T follicular helper cell (primary cell): ENCODE measurements at places on chromosomes 6 and 20.

- peak; percentile 21 for DNase-seq
Observed at GRCh38 chr6:17600527-17601385, 654 bp downstream of the FAM8A1 start.

- no peak for DNase-seq
Observed at GRCh38 chr20:14757728-14758127, 420.3 kb upstream of the FLRT3 start.

- no peak for DNase-seq
Observed at GRCh38 chr6:13513626-13514502, 26.5 kb upstream of the GFOD1 start.

DNA sequence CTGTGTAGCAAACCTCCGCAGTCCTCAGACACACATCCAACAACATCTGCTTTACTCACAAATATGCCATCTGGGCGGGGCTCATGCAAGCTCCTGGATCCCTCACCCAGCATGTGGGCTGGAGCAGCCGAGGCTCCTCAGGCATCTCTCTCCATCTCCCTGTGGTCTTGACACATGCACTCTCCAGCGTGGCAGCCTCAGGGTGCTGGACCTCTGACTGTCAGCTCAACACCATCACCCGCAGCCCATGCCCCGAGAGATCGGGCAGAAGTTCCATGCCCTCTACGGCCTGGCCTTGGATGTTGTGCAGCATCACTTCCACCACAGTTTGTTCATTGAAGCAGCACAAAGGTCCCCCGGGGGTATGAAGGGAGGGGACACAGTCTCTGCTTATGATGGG lies 32.6 kb upstream of the CD93 start:
- DNase-seq = no peak

DNA sequence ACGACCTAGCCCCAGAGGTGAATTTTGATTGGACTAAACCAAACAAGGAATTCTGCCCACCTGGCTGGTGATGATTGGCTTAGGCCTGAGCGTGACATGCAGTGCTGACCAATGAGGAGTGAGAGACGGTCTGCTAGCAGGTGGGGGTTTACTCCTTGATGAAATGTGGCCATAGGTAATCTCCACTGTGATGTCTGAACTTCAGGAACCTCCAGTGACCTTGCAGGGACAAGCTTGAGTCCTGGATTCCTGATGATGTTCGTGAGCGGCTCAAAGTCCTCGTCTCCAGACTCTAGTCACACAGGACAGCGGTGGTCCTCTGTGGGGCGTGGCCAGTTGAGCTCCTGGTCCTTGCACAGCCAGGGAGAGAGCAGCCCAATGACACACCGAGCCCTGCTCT lies 8.4 kb downstream of the VSX1 start:
- no peak for DNase-seq

GRCh38 chr6:7198833-7199800 lies 91.4 kb downstream of the RREB1 start:
- DNase-seq = no peak

DNA sequence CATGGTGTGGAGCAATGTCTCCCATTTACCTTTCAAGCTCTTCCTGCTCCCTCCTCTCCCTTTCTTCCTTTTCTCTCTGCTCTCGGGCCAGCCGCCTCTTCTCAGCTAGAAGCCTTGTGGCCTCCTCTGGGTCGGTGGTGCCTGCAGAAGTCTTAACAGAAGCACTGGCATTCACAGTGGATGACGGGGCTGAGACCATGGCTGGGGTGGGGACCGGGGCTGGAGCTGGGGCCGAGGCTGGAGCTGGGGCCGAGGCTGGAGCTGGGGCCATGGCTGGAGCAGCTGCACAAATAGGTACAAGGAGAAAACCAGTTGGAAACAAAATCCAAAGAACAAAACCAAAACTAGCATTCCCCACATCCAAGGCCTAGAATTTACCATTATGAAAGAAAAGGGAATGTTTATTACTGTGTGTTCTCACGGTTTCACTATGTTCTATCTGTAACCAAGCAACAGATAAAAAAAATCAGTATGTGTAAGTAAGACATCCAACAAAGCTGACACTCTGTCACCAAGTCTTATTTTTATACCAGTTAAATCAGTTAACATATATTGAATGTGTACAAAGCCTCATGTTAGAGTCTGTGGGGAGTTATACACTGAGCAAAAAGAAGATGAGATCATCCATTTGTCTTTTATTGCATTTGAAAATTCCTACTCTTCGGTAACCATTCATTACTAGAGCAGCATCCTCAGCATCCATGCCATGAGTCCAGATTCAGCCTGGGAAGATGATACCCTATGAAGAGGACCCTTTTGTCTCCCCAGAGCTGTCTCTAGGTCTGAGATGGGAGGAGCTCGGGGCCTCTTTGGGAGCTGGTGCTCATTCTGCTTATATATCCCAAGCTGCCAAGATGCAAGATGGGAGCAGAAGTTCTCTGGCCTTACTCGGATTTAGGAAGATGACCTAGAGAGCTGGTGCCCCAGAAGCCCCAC lies 73.0 kb upstream of the BCLAF1 start:
- no peak for DNase-seq

GRCh38 chr6:34073540-34073939 lies 72.3 kb downstream of the GRM4 start:
- no peak for DNase-seq

DNA sequence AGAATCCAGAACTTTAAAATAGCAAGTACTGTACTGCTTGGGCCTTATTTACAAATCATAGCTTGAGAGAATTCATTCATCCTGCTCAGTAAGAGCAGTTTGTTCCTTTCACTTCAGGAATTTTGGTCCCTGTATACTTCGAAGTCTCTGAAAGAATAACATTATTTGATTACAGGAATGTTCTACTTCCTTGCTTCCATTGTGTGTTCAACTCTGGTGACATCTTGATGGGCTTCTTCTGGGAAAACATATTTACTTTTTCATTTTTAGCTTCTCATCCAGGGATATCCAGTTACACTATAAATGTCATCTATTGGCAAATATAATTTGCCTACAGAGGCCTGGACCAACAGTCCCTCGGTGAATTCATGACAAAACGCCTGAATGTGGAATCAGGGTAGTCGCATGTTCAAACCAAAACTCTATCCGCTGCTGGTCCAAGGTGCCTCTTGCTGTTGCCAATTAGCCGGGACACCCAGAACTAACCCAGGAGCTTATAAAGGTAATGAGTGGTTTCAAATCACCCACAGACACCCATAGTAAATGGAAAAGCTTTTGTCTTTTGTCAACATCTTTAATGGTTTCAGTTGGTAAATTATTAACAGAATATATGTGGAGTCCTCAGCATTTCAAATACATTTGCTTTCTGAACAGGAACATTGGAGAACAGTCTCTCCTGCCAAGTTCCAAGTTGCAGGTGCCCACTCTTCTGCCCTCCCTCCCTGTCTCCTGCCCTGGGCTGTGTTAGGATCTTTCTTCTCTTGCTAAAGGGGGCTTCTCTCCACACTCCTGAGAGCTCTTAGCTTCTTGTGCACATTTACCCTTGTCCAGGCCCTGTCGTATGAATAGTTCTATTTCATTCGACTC lies 162.5 kb upstream of the CITED2 start:
- no peak for DNase-seq
